Fibroblast of the aortic adventitia (primary cell): ENCODE measurements at places on chromosomes 7 and 10.
A peak's percentile ranks its signal among the peaks of the same experiment; 100 is the strongest.

DNA sequence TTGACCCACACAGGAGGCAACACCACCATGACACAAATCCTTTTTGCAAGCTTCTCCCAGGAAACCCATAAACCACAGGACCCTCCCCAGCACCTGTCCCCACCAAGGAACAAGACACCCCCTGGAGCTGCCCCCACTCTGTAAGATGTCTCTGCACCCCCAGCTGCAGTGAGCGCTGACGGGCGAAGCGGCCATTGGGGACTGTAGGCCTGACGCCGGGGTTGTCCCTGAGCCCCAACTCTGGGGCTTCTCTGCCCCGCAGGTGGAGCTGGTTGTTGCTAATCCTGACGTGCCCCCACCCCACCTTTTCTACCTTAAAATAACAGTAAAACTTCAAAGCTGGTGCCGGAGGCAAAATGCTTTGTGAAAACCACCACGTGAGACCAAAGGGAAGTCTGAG is 94.7 kb upstream of the PPP2R2D start:
- no peak for DNase-seq

DNA sequence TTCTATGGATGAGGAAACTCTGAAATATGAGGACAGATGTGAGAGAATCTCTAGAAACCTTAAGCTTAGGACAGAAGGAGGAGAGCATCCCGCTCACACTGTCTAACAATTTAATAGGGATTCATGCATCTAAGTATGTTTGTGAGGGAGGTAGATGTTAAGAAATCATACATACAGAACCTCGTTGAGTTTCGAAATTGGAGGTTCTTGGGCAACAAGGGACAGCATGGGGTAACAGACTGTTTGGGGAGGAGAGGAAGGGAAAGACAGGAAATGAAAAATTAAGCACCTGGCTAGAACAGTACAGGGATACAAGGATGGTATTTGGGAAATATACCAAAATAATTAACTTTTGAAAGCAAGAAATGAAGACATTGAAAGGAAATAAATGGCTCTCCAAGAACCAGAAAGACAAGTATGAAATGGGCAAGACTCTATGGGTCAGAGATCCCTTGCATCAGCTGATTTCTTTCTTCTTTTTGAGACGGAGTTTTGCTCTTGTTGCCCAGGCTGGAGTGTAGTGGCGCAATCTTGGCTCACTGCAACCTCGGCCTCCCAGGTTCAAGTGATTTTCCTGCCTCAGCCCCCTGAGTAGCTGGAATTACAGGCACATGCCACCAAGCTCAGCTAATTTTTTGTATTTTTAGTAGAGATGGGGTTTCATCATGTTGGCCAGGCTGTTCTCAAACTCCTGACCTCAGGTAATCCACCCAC is 207.9 kb downstream of the CTNNA3 start:
- DNase-seq, result no peak

DNA sequence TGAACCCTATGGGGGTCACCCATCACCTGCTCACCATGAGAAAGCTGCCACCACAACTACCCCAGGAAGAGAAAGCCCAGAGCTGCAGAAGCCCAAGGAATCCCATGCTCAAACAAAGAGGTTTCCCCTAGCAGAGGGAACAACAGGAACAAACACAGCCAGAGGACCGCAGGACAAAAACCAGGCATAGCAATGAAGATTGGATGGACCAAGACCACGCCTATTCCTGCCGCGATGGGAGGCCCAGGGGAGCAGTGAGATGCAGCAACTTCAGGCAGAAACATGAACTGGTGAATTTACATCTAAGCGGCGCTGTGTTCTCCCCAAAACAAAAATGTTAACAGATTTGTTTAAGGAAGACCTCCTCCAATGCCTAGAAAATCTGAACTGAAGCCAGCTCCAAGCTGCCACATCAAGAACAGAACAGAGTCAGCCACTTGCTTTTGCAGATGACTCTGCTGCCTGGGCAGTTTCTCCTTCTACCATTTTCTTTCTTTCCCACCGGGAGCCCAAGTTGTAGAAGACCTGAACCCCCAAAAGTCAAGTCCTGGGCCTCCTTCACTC is 134.2 kb upstream of the NEBL start:
- DNase-seq, result no peak

- DNase-seq, result peak; percentile 46
Measured at GRCh38 chr7:118080947-118081346, 103.0 kb upstream of the LSM8 start.

DNA sequence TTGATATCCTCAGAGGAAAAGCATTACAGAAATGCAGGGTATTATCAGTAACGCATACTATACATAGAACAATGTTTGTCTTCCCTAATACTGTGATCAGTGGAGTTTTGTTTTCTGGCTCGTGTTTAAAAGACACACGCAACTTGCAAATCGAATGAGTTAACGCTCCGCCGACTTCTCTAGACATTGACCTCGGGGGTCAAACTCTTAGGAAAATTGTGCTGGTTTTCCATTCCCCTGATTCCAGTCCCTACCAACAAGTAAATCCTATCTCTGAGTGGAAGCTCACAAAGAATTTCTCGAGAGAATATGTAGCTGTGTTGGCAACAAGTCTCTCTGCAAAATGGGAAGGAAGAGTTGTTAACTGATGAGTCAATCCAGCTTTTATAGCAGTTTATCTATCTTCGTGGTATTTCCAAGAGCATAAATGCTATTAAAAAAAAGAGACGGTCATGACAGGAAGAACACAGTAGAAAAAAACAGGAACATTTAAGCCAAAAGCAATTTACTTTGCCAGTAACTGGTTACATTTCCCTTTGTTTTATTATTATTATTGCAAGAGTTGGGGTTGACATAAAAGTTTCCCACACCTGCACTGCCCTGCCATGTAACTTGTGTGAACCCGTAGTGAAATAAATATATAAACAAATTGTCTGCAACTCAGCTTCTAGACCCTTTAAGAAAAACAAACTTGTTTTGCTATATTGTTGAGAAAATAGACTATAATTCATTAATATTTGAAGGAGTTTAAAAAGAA is 144.4 kb downstream of the ARID5B start:
- peak; percentile 91 for DNase-seq

- DNase-seq, result no peak
Measured at GRCh38 chr10:101579516-101579870, 8.6 kb downstream of the POLL start.

DNA sequence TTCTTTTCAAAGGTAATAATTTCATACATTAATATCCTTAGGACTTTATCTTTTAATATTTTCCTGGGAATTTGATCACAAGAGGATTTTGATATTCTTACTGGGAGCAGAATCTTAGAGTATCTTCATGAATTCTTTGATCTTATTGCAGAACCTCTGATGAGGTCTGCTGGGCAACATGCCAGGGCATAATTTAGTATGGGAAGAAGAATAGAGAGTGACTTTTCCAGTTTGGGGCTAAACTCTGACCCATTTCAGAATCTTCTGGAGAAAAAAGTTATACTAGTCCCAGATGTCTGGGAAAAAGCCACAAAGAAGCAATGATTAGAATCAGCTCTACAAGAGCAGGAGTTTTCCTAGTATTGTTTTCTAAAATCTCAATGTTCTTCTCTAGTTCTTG is 28.0 kb upstream of the RSU1 start:
- peak; percentile 51 for DNase-seq

- peak; percentile 36 for DNase-seq
Measured at GRCh38 chr10:113473851-113474250, 79.0 kb upstream of the HABP2 start.

GRCh38 chr7:631964-632830 is 94.3 kb upstream of the DNAAF5 start:
- DNase-seq, result no peak

- no peak for DNase-seq
Measured at GRCh38 chr10:121558238-121558637, 40.0 kb downstream of the FGFR2 start.

- peak; percentile 39 for DNase-seq
Measured at GRCh38 chr10:117318909-117319308, 56.3 kb downstream of the PDZD8 start.

- DNase-seq, result peak; percentile 76
Measured at GRCh38 chr7:80218723-80219122, 84.1 kb downstream of the GNAI1 start.

- DNase-seq, result no peak
Measured at GRCh38 chr7:25789701-25790640, 362.0 kb upstream of the NFE2L3 start.

DNA sequence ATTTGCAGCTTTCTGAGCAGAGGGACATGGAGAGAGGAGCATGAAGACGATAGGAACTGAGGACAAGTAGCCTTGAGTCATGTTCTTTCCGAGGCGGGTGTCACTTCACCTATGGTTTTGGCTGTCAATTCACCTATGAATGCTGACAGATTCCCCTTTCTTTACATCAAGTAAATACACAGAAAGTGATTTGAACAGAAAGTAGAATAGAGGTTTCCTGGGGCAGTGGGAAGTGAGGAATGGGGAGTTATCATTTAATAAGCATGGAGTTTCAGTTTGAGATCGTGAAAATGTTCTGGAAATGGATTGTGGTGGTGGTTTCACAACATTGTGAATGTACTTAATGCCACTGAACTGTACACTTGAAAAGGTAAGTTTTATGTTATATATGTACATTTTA is 138.4 kb upstream of the MDFIC start:
- DNase-seq, result no peak

- DNase-seq, result no peak
Measured at GRCh38 chr10:49297818-49298670, 926 bp upstream of the C10orf71 start.

DNA sequence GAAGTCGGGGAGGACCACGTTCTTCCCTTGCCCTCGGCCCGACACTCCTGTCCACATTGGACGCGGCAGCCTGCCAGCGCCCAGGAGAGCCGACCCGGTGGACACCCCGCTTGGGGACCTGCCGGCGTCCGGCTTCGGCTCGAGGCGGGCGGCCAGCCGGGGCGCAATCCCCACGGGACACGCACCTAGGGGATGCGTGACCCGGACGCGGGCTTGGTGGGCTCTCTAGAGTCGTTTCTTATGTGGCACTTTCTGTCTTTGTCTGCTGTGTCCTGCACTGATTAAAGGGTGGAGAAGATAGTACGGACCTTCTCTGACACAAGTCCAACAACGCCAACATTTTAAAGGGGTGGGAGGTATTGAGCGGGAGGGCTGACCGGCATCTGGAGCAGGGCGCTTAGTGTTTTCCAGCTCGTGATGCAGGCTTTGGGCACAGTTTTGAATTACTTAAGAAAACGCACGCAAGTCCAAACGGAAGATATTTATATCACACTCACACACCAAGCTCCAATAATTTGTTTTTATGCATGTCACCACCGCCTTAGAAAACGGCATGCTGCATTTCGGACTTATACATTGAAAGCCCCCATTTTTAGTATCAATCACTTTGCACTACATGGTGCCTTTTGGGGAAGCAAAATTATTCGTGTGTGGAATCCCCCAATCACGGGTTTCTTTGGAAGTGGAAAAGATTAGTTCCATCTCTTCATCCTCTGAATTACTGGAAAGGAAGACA is 3.9 kb upstream of the SPAG6 start:
- peak; percentile 53 for DNase-seq

- DNase-seq, result no peak
Measured at GRCh38 chr10:37789590-37789989, 67.8 kb downstream of the ZNF248 start.

- DNase-seq, result peak; percentile 3
Measured at GRCh38 chr10:129483430-129484010, 16.5 kb downstream of the MGMT start.

DNA sequence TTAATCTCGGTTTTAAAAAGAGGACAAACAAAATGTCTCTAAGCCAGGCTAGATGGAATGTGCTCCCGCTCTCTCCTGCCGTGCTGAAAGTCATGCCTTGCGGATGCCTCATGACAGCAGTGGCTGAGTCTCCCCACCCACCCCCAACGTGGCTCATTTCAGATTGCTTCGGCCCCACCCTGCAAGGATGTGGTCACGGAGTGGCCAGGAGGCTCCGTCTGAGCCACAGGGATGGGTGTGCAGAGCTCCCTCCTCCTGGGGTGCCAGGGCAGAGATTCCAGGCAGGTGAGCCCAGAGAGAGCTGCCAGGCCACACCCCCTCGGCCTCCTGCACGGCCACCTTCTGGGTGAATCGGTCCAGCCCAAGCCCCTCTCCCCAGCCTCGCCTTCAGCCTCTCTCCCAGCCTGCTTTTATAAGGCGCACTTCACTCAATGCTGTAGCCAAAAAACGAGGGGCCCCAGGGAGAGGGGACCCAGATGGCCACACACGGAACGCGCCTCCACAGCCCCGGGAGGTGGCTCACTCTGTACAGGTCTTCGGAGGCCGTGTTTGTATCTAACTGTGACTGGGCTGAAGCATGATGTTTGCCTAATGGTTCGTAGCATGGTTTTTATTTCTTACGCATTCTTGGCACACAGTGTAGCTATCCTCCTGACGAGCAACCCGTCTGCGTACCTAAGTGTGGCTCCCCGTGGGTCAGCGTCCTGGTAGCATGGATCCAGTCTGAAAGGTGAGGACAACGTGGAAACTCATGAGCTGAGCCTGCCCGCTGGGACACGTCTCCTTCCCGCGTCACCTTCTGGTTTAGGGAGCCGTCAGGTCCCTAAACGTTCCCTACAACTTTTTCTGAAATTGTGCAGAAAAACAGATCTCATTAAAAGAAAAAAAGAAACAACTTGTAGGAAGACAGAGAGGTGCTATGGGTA is 413.8 kb upstream of the FOXK1 start:
- no peak for DNase-seq

DNA sequence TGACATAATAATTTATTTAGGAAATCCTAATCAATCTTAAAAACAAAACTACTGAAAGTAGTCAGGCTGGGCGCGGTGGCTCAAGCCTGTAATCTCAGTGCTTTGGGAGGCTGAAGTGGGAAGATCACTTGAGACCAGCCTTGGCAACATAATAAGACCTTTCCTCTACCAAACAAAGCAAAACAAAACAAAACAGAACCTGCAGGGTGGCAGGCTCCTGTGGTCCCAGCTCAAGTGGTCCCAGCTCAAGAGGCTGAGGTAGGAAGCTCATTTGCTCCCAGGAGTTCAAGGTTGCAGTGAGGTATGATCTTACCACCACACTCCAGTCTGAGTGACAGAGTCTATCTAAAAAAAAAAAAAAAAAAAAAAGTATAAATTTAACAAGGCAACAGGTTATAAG is 748.0 kb downstream of the CNTNAP2 start:
- DNase-seq, result no peak

DNA sequence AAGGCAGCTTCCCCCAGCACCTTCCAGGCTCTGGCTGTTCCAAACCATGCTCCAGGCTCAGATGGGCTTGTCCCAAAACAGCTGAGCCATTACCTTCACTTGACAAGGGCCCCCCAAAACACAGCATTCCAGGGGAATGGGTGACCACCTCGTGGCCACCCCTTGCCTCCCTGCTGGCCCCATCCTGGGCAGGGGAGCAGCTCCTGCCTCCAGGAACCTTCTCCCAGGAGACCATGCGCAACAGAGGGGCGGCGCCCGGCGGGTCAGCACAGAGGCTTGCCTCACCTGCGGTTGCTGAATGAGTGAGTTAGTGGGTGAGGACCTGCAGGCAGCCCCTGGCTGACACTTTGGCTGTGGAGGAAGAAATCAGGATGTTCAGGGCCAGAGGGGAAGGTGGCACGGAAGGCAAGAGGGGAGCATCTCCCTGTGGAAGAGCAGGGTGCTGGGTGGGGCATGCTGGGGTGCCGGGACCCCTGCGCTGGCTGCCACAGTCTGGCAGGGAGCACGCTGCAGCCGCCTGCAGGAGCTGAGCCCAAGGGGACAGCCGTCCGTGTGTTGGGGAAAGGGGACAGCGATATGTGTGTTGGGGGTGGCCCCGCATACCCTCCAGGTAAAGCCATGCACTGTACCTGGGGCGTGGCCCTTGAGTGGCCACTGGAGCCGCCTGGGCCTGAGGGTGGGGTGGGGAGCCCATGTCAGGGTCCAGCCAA is 54.7 kb downstream of the PWWP2B start:
- DNase-seq, result no peak
